ENCODE measurements at places on chromosomes 7 and 10.

- DNase-seq: peak; percentile 34
Observed at GRCh38 chr7:93902777-93903423, 3.5 kb upstream of the GNGT1 start.

- DNase-seq: peak; percentile 30
Observed at GRCh38 chr10:132588301-132589013, 50.9 kb downstream of the INPP5A start.

- DNase-seq: no peak
Observed at GRCh38 chr10:120799849-120800248, 51.3 kb upstream of the WDR11 start.

- no peak for DNase-seq
Observed at GRCh38 chr10:16186564-16186963, 250.2 kb upstream of the PTER start.

DNA sequence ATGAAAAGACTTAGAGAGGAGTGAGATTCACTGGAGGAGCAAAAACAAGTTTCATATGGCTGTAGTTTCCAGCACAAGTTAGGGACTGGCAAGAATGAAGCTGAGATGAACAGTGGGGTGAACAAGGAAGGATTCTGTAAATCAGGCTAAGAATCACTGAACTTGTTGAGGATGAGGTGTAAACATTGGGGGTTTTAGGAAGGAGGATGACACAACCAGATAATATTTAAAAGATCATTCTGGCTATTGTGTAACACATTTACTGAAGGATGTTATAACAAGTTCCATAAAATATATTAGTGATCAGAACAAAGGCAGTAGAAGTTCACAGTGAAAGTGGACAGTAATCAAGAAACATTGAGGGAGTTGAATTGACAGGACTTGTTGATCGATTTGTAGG, 68.9 kb downstream of the CD36 start:
- no peak for DNase-seq

DNA sequence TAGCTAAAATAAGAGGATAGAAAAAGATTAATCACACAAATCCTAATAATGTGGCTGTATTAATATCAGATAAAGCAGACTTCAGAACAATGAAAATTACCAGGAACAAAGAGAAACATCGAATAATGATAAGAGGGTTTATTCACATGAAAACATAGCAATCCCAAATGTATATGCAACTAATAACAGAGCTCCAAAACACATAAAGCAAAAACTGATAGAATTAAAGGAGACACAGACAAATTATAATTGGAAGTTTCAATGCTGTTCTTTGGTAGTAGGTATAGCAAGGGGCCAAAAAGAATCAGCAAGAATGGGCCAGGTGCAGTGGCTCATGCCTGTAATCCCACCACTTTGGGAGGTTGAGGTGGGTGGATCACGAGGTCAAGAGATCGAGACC, 23.4 kb upstream of the DNAAF5 start:
- no peak for DNase-seq

- DNase-seq: peak; percentile 10
Observed at GRCh38 chr10:75475460-75476182, 44.2 kb downstream of the LRMDA start.

DNA sequence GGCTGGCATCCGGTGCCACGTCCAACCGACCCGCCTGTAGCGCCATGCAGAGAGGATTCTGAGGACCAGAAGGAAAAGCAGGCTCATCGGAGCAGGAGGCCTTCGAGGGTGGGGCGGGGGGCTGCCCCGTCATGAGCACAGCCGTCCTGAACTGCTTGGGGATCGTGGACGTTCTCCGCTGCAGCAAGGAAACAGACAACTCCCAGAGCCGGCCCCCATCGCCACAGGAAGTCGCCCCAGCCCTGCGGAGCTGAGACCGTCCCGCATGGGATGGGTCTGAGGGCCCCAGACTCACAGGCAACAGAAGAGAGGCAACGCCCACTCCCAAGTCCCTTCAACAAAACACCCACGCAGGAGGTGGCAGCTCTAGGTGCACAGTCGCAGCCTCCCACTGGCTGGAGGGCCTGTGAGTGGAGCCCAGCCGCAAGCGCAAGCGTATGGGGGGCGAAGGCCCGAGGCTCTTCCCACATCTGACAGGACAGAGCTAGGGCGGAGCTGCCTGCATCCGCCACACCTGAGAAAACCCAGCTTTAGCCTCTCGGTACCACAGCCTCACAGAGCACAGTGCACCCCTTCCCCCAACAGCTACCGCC, 64.7 kb upstream of the TNRC18 start:
- peak; percentile 64 for DNase-seq

DNA sequence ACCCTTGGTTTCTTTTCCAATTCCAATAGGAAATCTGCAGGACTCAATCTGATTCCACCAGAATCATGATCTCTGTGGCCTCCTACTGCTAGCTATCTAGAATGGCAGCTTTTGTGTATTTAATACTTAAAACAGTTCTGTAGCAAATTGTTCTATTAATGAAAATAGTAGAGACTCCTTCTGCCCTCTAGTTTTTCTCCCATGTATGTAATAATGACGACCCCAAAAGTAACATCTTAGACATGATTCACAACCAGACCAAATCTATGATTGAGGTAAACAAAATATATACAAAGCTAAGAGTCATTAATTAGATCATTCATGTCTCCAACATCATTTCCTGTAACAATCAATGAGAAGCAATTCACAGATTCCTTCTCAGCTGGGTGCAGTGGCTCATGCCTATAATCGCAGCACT, 259.1 kb upstream of the MKLN1 start:
- DNase-seq: no peak

GRCh38 chr10:35136263-35136815, 9.7 kb downstream of the CREM start:
- no peak for DNase-seq

DNA sequence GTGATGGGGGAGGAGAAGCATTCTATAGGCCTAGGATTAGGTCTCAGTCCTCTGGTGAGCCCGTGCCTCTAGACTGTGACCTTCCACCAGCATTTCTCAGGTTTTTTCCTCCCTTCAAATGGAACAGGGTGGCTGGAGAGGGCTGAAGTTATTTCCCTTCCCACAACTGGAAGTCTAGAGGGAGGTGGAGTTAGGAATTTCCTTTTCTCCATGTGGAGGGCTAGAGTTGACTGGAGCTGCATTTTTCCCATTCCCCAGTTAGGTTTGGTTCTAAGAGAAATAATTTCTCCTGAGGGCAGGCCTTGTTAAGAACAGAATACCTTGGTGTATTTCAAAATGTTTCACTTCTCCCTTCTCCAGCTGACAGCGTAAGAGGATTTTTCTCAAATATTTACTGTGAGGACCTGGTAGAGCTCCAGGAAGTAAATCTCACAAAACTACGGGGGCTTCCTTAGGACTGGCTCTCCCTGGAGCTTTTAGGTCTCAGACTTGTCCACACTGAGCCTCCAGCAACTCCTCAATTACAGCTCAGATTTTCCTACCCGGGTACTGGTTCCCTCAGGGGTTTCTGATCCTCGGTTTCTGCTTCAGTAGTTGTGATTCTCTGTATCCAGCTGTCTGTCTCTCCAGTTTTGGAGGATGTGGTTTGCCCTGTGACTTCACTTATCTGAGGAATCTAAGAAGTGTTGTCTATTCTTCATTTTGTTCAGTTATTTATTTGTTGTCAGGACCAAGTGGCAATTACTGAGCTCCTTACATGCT, 6.0 kb upstream of the REEP3 start:
- DNase-seq: peak; percentile 67

DNA sequence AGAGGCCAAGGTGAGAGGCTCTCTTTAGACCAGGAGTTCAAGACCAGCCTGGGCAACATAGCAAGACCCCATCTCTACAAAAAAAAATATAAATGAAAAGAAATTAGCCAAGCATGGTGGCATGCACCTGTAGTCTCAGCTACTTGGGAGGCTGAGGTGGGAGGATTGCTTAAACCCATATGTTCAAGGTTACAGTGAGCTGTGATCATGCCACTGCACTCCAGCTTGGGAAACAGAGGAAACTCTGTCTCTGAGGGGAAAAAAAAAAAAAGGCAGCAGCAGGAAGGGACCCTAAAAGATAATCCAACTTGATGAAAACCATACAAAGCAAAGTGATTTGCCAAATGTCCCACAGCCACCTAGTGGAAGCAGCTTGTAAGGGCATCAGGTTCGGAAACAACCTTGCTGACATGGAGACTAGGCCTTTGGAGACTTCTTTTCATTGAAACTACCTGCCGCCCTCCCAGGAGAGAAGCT, 15.6 kb upstream of the PBLD start:
- DNase-seq: peak; percentile 43

- DNase-seq: no peak
Observed at GRCh38 chr10:58976254-58976653, 200.2 kb upstream of the PHYHIPL start.

GRCh38 chr10:98150544-98150943, 16.1 kb downstream of the R3HCC1L start:
- no peak for DNase-seq

- DNase-seq: no peak
Observed at GRCh38 chr7:84073186-84073875, 121.3 kb downstream of the SEMA3A start.

GRCh38 chr7:105723572-105723971, 142.3 kb upstream of the EFCAB10 start:
- DNase-seq: peak; percentile 55

- no peak for DNase-seq
Observed at GRCh38 chr10:104582966-104583365, 58.1 kb upstream of the SORCS3 start.

DNA sequence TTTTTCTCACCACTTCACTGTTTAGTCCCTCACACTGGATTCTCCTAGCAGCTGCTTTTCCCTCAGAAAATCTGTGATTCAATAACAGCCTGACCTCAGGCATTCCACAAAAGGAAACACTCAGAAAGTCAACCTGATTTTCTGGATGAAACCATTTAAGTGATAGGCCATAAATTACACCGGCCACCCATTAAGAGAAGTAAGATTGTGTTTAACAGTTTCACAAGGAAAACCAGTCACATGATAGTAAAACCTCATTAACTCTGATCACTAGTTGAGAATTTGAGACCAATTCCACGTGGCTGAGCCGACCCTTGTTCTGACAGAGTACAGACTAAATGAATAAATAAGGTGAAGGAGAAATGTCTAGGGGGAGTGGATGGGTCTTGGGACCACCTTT, 7.7 kb downstream of the GRM8 start:
- DNase-seq: no peak

DNA sequence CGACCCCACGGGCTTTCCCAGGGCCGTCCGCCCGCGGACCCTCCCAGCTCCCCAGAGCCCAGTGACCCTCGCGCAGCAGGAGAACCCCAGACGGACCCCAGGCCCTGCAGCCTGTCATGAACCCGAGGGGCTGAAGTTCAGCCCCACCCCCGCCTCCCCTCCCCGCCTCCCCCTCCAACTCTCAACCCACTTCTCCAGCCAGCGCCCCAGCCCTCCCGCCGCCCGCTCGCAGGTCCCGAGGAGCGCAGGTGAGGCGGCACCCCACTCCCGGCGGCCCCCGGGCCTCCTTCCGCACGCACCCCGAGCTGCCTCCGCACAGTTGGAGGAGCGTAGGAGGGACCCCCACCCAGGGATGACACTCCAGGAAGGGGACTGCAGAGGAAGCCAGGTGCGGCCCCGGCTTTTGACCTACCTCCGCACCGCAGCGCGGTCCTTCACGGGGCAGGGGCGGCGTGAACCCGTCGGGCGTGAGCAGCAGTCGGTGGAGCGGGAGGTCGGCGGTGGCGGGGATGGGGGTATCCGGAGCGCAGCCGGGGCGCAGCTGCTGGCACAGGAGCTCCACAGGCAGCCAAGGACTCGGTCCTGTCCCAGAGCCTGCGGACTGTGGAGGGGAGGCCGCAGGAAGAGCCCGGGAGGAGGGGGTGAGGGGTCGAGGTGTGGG, at the start of gene TMEM176A:
TMEM176A (plus strand) TSS at position 189 of the 661 bp plus-strand sequence. CDS start 782 bp downstream, outside the sequence.
- peak; percentile 81 for DNase-seq

GRCh38 chr10:74177140-74177677, 26.2 kb downstream of the ADK start:
- no peak for DNase-seq

GRCh38 chr10:47369251-47369894, 14.7 kb downstream of the ZNF488 start:
- DNase-seq: no peak

GRCh38 chr10:123986736-123987135, 95.1 kb upstream of the CPXM2 start:
- no peak for DNase-seq
